ENCODE measurements at places on chromosomes 1 and 21.

GRCh38 chr21:25296252-25296651, 311.0 kb downstream of the MRPL39 start:
- no peak for DNase-seq

DNA sequence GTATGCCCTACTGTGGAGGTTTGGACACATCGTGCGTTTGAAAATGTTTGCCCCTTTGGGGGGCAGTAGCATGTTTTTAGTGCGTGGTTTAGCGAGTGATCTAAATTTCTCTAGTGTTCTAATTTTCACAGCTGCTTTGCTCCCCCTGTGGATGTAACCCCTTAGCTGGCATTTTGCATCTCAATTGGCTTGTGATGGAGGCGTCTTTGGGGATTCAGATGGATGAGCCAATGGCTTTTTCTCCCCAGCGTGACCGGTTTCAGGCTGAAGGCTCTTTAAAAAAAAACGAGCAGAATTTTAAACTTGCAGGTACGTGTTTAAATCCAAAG, 836 bp downstream of the CDC7 start:
- DNase-seq = peak; percentile 15

- no peak for DNase-seq
These were observed 1.6 kb downstream of the CA14 start for GRCh38 chr1:150259217-150259616.

GRCh38 chr1:211349741-211350140, 23.1 kb downstream of the TRAF5 start:
- DNase-seq = no peak

- DNase-seq = no peak
These were observed 3.9 kb downstream of the PIGV start for GRCh38 chr1:26791626-26792025.

GRCh38 chr1:53734650-53735211, 4.2 kb downstream of the GLIS1 start:
- DNase-seq = no peak

DNA sequence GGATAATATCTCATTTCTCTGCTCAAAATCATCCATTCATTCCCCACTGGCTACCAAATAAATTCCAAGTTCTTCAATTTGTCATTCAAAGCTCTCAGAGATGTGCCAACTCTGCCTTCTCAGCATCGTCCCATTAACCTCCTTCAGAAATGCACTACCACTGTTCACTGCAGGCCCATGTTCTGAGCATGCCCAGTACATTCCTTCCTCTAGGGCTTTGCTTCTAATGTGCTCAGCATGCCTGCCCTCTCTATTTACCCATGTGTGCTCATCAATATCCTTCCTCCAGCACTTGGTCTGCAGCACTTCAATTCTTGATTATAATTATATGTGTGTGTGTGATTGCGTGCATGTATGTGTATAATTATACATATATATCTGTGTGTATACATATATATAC, 36.1 kb upstream of the RGS8 start:
- DNase-seq = no peak

DNA sequence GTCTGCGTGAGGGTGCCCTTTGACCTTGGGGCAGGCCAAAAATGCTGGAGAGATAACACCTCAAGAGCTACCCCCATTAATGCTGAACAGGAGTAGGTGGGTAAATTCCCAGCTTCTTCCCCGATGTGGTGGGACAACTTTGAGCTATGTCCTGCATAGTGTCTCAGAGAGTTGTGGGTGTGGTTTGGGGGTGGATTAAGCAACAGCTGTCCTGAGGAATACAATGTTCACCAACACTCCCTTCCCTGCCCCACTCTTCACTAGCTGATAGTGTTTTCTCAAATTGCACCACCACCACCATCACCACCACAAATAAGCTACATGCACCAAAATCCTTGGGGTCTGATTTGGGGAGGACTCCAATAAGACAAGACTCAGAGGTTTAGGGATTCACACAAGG, 258.4 kb downstream of the HLX start:
- DNase-seq = no peak

DNA sequence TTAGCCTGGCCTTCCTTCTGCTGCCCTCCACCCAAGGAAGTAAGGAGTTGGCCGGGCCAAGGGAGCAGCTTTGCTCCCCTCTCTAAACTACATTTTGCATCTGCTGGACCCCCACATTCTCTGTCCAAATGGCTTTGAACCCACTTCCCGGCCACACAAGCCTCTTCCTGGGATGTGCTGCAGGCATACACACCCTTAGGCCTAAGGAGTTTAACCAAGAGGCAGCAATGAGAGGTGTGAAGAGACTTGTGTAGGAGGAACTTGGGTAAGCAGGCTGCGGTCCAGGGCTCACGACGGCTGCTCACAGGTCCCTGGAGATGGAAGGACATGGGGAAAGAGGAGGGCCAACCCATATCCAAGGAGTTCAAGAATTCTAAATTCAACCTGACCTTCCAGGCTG, 196.7 kb upstream of the SGIP1 start:
- DNase-seq = no peak

DNA sequence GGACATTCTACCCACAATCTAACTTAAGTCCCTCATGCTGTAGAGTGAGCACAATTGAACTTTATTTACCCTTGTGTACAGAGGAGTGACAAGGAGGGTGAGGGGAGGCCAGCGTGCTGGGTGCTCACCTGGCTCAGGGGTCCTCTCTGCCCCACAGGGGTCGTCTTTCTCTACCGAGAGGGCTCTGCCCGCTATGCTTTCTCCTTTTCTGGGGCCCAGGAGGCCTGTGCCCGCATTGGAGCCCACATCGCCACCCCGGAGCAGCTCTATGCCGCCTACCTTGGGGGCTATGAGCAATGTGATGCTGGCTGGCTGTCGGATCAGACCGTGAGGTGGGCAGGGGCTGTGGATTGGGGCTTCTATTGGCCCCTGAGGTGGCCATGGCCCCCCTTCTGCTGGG, 5.4 kb downstream of the BCAN start:
- DNase-seq = no peak

DNA sequence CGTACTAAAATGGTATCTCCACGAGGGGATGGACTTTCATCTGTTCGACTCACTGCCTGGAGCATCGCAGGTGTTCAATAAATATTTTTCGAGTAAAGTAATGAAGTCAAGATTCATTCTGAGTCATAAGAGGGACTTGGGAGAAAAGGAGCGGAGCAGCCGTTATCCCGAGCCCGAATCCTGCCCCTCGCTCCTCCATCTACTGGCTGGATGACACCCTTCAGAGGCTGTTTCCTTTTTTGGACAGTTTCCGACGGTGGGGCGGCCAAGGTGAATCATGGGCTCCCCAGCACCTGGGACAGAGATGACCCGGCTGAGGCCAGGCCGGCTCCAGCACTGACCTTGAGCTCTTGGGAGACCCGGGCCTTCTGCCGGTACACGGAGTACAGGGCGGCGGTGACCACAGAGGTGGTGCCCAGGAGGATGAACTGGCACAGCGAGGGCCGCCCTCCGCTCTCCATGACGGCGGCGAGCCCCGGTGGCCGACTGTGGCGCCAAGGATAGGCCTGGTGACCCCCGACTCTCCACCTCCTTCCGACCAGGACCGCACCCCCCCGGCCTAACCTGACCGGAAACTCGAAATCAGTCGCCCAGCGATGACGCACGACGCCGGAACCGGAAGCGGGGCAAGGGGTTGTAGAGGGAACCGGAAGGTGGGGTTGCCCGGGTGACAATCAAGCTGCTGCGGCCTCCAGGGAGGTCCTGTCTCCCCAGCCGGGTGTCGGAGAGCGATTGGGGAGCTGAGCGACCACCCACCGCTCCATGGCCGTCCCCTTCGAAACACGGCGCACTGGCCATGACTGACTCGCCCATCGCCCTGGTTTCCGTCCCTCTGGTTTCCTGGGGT, at the start of gene MUL1:
Gene MUL1, minus strand, starts transcription at position 588 of the 847 bp plus-strand sequence. Its CDS starts 127 bp downstream, at position 461.
- DNase-seq = peak; percentile 56

- no peak for DNase-seq
These were observed 22.4 kb upstream of the ZFYVE9 start for GRCh38 chr1:52119301-52120079.

- DNase-seq = no peak
These were observed 18.0 kb downstream of the LSS start for GRCh38 chr21:46210378-46211136.

GRCh38 chr1:180268556-180269075, 38.6 kb downstream of the LHX4 start:
- DNase-seq = no peak

GRCh38 chr1:7538033-7538432, 233.1 kb upstream of the VAMP3 start:
- no peak for DNase-seq

GRCh38 chr21:33839167-33839716, 76.4 kb downstream of the ATP5PO start:
- no peak for DNase-seq

GRCh38 chr1:108071601-108072000, 106.6 kb upstream of the VAV3 start:
- DNase-seq = no peak

DNA sequence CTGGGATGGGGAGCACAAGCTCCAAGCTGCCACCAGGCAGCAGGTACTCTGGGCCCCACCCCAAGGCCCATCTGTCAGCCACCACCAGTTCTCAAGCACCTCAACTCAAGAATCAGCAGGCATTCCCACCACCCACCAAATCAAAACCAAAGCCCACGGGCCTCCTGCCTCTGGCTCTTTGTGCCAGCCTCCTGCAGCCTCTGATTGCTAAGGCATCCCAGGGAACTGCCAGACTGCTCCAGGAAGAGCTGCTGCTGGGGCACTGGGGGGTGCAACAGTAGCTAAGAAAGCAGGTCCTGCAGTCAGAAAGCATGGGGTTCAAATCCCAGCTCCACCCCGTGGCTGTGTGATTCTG, 34.7 kb downstream of the CHD5 start:
- no peak for DNase-seq

DNA sequence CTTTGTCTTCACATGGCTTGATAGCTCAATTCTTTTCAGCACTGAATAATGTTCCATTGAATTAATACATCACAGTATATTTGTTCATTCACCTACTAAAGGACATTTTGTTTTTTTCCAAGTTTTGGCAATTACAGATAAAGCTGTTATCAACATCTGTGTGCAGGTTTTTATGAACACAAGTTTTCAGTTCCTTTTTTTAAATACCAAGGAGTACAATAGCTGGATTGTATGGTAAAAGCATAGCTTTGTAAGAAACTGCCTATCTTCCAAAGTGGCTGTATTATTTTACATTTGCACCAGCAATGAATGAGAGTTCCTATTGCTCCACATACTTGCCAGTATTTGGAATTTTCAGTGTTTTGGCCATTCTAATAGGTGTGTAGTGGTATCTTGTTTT, 4.8 kb upstream of the MCOLN2 start:
- no peak for DNase-seq

DNA sequence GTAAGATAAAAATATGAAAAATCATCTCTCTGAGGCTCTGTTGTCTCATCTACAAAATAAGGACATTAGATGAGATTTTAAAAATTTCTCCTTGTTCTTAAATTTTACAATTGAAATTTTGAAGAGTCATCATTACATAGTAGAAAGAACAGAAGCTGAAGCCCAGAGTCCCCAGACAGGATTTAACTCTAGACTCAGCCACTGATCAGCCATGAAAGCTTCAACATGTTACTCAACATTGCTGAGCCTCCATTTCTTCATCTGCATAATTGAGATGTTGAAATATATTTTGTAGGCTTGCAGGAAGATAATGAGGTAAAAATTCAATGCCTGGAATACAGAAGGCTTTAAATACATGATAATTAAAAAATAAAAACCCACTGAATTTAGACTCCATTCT, 633.3 kb downstream of the LMO4 start:
- no peak for DNase-seq

GRCh38 chr1:63987014-63987627, 213.3 kb downstream of the ROR1 start:
- DNase-seq = no peak

- no peak for DNase-seq
These were observed 627.4 kb downstream of the LMO4 start for GRCh38 chr1:87956072-87956471.

DNA sequence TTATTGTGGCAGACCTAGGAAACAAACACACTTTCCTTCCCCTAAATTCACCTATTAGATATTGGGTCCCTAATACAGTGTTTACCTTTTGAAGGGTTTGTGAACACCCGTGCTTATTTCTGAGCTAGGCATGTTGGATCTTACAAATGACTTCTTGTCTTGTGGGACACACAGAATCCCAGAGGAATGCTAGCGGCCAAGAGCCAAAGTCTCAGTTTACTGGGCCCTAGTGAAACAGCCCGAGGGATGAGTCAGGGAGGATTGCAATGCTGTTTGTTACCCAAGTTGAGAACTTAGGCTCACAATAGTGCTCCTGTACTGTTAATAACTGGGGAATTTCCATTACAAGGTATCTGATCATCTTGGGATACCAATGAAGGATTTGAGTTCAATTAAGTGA, 100.1 kb upstream of the AKT3 start:
- no peak for DNase-seq

DNA sequence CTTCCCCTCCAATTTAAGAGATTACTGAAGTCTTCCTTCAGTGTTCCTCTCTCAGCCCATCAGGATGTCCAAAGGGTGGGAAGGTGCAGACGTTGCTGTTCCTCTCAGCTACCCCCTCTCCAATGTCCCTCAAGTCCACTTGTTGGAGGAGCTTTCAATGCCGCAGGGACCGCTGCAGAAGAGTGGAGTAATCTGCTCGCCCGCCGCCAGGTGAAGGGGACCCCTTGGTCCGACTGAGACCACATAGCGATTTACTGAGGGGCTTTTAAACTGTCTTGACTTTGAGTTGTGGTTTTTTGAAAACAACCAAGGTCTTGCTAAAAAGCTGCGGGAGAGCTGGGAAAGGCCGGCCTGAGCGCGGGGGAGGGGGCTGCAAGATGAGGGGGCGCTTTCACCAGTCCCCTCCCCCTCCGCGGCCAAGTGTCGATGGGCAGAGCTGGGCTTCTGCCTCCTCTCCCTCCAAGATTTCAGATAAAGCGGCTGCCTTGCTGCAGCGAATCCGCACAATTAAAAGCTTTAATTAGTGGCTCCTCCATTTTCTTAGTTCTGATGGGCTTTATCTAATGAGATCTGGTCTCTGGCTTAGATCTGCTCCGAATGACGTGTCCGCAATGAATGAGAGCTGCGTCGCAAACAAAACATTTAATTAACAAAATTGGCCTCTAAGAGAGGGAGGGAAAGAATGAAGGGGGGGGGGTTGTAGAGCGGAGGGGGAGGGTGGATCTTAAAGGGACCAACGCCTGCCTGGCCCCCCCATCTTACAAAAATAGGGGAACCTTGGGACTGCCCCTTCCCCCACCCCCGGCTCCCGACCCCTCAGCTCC, 5.9 kb downstream of the LMO4 start:
- no peak for DNase-seq

- DNase-seq = no peak
These were observed 256.2 kb upstream of the OLFM3 start for GRCh38 chr1:102252731-102253505.

- DNase-seq = no peak
These were observed 1573.5 kb downstream of the BRINP3 start for GRCh38 chr1:188904201-188904600.

GRCh38 chr1:197171531-197171930, 25.1 kb upstream of the ASPM start:
- no peak for DNase-seq

GRCh38 chr1:53725238-53725689, 13.7 kb downstream of the GLIS1 start:
- DNase-seq = no peak

- no peak for DNase-seq
These were observed 7.9 kb upstream of the EDN2 start for GRCh38 chr1:41492341-41492848.

- no peak for DNase-seq
These were observed 9.7 kb upstream of the KRTAP7-1 start for GRCh38 chr21:30839304-30839703.

- DNase-seq = no peak
These were observed 404.7 kb downstream of the RRAGC start for GRCh38 chr1:38454749-38455441.

- DNase-seq = no peak
These were observed 14.8 kb downstream of the KCNN3 start for GRCh38 chr1:154855186-154855851.
